ENCODE measurements at places on chromosomes 5 and 9.

DNA sequence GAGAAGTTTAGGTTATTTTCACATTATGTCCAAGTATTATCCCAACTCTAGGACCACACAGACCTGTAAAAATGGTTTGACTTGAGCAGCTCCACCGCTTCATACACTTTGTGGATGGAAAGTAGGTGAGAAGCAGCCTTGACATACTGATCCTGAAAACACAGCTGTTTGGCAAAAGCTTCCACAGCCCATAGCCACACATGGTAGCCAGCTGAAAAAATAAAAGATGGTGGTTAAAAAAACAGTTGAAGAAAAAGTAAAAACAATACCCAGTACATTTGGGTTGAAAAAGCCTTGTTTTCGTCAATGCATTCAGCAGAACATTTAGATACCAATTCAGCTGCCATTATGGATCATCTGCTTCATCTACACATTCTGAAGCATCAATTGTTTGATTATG is 36.7 kb downstream of the GEMIN5 start:
- no peak for DNase-seq

DNA sequence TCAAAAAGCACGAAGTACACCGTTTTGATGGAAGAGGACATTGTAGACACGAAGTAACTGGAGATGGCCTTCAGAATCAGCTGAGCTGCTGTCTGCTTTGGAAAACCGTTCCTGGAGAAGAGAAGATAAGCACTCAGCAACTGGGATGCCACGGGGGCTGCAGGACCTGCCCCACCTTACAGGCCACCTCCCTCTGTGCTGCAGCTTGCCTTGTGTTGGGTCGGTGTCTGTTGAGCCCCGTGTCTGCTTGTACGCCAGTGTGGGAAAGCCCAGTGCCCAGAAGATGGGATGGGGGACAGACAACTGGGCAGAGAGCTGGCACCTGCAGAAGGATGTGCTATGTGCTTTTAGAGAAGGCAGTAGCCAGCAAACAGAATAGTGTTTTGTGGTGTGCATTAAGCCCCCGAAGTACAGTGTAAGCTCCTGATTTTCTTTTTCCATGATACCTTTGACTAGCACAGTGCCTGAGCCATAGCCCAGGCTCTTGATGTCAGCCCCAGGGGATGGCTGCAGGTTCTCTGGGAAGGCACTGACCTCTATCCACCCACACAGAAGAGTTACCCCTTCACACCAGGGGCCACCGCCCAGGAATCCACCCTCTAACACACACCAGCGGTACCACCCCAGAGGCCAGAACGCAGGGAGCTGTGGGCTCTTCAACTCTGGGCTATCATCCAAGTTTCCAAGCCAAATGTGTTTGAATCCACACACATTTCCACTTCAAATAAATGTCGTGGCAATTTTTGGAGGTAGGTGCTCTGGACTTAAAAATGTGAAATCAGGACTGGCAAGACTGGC is 63.8 kb downstream of the MACROH2A1 start:
- no peak for DNase-seq

GRCh38 chr9:106883030-106883429 is 20.1 kb downstream of the ZNF462 start:
- no peak for DNase-seq

- DNase-seq, result no peak
Observed at GRCh38 chr9:34550681-34551270, 28.0 kb upstream of the ENHO start.

- no peak for DNase-seq
Observed at GRCh38 chr5:93637697-93638096, 54.7 kb downstream of the NR2F1 start.
